ENCODE measurements at places on chromosomes 6 and 20.

GRCh38 chr6:111231090-111231459, 143.8 kb downstream of the SLC16A10 start:
- no peak for DNase-seq

DNA sequence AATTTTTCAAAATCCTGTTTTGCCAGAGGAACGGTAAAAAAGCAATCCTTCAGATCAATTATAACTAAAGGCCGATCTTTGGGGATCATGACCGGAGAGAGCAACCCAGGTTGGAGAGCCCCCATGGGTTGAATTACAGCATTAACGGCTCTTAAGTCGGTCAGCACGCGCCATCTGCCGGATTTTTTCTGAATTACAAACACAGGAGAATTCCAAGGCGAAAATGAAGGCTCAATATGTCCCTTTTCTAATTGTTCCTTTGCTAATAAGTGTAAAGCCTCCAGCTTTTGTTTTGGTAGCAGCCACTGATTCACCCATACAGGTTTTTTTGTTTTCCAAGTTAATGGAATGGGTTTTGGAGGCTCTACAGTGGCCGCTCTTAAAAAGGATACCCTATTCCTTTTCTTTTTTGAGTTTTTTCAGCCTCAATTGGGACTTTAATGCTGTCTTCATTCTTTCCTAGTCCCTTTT, 16.9 kb upstream of the PTCRA start:
- DNase-seq, result no peak

DNA sequence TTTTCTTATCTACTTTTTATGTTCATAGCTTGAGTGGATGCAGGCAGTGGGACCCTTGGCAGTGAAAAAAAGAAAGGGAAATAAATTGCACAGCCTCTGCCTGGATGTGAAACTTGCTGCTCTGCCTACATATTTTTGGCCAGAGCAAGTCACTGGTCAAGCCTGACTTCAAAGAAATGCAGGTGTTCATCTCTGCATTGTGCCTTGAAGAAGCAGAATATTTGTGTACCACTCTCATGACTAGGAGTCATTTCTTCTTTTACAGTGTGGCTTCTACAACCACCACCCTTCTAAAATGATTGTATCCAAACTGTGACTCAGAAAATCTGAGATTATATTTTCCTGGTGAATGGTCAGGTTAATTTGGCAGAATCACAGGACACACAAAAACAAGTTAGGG, 2.5 kb upstream of the KATNA1 start:
- DNase-seq, result no peak

- DNase-seq, result no peak
Observed at GRCh38 chr6:31042806-31043205, 32.5 kb downstream of the MUC22 start.

DNA sequence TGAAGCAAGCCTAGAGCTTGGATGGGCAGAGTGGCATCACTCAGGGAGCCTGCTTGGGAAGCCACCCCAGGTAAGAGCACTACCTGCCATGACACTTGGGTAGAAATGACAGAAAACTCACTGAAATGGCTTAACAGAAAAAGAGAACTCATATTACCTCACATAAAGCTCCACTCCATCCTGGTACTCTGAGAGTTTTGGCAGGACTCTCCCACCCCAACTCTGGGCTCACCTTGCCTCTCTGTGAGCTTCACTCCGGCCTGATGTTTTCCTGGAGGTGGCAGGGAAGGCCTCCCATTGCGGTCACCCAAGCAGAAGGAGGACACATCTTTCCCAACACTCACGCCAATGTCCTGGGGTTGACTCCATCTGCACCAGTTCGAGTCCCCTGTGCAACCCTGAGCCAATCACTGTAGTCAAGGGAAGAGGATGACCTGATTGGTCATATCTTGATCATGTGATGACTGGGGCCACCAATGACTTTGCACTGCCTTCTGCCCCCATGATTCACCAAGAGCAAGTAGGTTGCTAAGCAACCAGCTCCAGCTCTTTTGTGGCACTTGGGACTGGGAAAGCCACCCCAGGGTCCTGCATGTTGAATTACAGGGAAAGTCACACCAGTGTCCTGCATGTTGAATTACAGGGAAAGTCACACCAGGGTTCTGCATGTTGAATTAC, 446.1 kb upstream of the SULF2 start:
- DNase-seq, result no peak

DNA sequence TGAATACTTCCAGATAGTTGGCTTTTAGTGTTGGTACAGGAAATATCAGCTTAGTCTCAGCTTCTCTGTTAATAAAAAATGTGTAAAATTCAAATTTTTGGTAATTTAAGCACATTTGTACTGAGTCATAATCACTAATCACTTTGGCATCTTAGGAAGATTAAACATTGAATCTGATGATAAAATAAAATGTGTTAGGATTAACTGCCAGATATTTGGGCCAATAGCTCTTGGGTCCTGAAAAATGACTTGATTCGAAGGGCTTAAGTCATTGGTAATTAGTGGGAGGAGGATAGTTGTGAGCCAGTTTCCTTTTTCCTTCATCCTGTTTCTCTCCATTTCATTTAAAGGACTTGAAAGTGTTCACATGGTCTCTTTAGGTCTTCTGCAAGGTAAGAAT, 426.1 kb downstream of the RFPL4B start:
- peak; percentile 31 for DNase-seq

- no peak for DNase-seq
Observed at GRCh38 chr6:101080597-101080996, 199.5 kb upstream of the ASCC3 start.

- no peak for DNase-seq
Observed at GRCh38 chr6:7467007-7467897, 74.2 kb upstream of the DSP start.

GRCh38 chr6:5053864-5054244, 31.3 kb upstream of the PPP1R3G start:
- no peak for DNase-seq

- no peak for DNase-seq
Observed at GRCh38 chr6:129454488-129454887, 255.5 kb downstream of the ARHGAP18 start.

GRCh38 chr20:63009988-63010769, 3.4 kb upstream of the BHLHE23 start:
- no peak for DNase-seq

GRCh38 chr6:5762561-5762968, 244.2 kb downstream of the NRN1 start:
- no peak for DNase-seq

- DNase-seq, result no peak
Observed at GRCh38 chr6:46715141-46715540, 20.0 kb downstream of the PLA2G7 start.

DNA sequence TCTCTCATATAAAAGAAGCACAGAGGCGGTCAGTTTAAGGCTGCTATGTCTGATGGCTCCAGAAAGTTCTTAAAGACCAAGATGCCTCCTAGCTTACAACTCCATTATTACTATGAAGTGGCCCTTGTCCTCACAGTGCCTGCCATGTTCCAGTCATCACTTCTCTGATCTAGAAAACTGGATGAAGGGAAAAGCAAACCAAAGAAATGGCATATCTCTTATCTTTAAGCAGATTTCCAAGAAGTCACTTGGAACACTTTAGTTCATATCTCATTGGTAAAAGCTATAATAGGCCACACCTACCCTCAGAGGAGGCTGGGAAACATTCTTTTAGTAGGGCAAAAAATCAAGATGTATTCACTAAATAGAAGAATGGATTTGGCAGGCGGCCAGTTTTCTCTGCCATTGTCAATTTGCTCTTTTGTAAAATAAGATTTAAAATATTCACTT, 289.6 kb downstream of the TBC1D7 start:
- DNase-seq, result no peak

GRCh38 chr20:13930281-13930680, 60.1 kb downstream of the SEL1L2 start:
- no peak for DNase-seq

GRCh38 chr6:107820338-107821261, 3.5 kb downstream of the SCML4 start:
- no peak for DNase-seq

GRCh38 chr6:88577461-88577860, 386.0 kb downstream of the RNGTT start:
- no peak for DNase-seq

GRCh38 chr6:40461643-40462042, 125.5 kb downstream of the LRFN2 start:
- no peak for DNase-seq

- no peak for DNase-seq
Observed at GRCh38 chr6:111361648-111362047, 121.4 kb downstream of the REV3L start.

- no peak for DNase-seq
Observed at GRCh38 chr6:170034294-170034693, 256.6 kb downstream of the DLL1 start.

DNA sequence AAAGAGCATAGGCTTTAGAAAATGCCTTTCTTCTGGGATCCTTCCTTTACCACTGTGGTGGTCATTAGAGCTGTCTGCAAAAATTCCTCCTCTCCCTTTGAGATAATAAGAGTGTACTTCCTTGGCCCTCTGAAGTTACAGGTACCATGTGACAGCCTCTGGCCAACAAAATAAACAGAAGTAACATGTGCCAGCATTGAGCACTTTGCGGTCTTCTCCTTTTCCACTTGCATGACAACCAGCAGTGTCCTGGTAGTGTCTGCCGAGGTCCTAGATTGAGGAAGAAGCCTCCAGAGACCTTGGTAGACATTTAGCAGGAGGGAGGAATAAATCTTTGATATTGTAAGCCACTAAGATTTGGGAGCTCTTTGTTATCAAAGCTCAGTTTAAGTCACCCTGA, 87.5 kb upstream of the ARID1B start:
- DNase-seq, result no peak

DNA sequence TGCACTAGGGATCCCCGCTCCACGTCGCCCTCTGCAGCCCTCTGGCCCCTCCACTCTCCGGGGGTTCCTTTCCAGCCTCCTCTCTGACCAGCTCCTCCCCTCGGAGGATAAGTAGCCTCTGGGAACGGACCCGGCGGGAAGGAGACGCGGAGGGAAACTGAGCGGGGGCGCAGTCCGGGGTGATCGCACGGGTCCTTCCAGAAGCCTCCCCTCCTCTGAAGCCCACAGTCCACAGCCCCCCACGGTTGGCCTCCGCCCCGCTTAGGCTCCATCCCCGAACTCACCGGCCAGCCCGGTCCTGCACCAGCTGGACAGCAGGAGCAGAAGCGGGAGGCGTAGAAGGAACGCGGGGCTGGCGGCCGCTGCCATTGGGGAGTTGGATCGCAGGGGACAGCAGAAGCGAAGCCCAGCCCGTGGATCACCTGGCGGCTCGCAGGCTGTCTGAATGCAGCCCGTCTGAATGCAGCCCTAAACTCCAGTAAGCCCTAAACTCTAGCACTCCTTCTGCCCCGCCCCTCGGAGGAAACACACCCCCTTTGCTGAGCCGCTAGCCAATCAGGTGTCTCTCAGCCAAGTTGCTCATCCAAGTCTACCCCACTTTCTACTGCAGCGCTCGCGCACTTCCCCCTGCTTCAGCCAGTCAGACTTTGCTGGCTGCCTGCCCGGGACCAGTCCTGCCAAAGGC, at the start of gene RAET1G:
Gene RAET1G, minus strand, starts transcription at position 480 of the 685 bp plus-strand sequence. Its CDS starts 111 bp downstream, at position 369.
- DNase-seq, result peak; percentile 71

Measured in AG04449 (cell line).